Adrenal gland (tissue), 19 donors: ENCODE measurements at places on chromosomes 3 and 15. TPM values are rescaled to one million over a fixed set of nuclear protein-coding genes. Genes with fewer than 3 reads are reported as not detected.
A peak's percentile ranks its signal among the peaks of the same experiment; 100 is the strongest.

DNA sequence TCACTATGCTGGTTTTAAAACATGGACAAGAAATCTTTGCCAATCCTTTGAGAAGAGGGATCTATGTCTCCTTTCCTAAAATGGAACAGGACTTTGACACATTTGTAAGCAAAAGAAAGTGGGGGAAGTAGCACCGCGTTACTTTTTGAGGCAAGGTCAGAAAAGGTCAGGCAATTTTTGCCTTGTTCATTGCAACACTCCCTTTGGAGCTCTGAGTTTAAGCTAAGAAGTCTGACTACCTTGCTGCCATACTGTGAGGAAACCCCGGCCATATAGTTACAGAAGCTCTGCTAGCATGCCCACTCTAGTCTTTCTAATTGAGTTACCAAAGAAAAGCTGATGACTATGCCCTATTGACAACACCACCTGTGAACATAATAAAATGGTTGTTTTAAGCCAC, 1.4 kb downstream of the FAM227B start:
- no peak for DNase-seq

Gene FOXB1
- not detected for total RNA-seq

Gene ZNF148
- total RNA-seq: 50.4 TPM

- DNase-seq: no peak
Measured at GRCh38 chr3:152656214-152656971, 178.5 kb upstream of the P2RY1 start.

- no peak for DNase-seq
Measured at GRCh38 chr3:52679199-52679538, 6.5 kb downstream of the PBRM1 start.

DNA sequence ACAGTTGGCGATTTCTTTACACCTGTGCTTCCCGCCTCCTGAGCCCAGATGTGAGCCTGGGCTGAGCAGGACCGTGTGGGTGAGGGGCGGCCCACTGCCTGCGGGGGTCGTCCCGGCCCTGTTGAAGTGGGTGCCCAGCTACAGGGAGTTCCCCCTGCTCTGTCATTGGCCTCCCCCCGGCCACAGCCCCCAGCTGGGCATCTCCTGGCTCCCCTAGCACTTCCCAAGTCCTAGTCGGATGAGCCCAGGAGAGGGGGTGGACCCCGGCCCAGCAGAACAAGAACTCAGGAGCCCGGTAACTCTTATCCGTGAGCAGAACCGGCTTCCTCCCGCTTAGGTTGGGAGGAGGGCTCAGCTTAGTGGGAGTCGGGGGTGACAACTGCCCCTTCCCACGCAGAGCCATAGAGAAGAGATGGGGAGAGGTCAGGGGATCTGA, 757 bp downstream of the PAQR5 start:
- DNase-seq: no peak

GRCh38 chr3:147943265-147943945, 534.2 kb downstream of the ZIC1 start:
- no peak for DNase-seq

Gene CLRN1
- 1.6 TPM for total RNA-seq

DNA sequence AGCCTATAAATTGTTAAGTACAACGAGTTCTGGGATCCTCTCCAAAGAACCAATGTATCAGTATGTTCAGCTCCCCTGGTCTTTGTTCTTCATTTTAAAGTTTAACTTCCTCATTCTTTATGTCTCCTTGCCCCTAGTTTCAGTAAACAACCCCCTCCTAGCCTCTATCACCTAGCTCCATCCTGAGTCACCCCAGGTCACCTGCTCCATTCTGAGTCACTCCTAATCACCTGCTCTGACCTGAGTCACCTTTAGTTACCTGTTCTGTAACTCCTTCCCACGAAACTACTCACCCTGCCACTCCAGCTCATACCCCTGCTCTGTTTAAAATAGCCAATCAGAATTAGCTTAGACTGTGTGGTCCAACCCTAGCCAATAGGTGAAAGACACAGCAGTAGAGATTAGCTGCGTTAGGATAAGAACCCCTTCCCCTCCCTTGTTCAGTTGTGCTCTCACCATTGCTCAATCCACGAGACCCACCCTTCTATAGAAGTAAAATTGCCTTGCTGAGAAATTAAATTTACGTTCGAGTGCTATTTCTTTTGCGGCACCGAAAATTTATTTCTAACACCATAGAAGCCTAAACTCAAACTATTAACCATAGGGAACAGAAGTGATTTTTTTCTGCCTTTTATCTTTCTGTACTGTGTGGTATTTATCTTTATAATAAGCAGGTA, 245.0 kb upstream of the ADAMTS9 start:
- DNase-seq: no peak

DNA sequence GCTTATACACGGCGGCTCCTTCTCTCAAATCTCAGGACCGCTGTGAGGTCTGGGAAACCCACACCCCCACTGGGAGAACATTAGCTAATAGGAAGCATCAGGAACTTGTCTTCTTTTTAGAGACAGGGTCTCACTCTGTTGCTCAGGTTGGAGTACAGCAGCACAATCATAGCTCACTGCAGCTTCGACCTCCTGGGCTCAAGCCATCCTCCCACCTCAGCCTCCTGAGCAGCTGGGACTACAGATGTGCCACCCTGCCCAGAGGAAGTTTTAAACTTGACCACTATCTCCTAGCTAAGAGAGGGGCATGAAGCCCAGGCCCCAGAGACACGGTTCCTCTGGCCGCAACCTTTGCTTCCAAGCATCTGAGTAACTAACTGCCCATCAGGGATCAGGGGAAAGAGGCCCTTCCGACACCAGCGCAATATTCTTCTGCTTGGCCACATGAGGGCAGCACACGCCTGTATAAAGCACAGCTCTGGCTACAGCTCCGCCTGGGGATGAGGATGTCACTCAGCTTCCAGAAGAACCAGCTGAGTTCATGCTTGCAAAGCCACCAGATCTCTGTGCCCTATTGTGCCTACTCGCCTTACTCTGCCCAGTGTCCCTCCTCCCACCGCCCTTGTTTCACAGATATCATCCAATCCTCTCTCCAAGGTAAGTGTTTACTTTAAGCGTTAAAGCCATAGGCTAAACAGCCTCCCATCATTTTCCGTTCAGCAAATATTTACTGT, 57.6 kb upstream of the SLC6A11 start:
- peak; percentile 62 for DNase-seq

DNA sequence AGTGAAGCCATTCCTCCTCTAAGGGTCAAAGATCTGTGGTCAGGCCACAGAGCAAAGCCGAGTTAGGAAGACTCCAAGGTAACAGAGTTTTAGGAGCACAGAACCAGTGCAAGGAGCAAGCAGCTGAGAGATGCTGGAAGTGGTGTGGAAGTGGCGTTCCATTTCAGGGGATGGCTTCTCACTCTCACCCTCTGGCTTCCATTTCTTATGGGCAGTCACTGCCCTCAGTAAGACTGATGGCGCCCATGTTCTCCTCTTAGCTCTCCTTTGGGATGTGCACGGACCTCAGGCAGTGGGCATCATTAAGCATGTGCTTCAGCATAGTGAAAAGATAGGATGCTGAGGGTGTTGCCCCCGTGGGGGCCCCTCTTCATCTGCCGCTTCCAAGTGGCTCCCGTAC, 90.3 kb downstream of the ASB7 start:
- DNase-seq: no peak
